Activated CD4-positive, alpha-beta T cell treated with anti-CD3 and anti-CD28 coated beads, Interleukin-2, amount 10 ng/mL, durations not matched to agents 24 days and 14 days (primary cell): ENCODE measurements at places on chromosomes 3 and 15. TPM values are rescaled to one million over a fixed set of nuclear protein-coding genes. Genes with fewer than 3 reads are reported as not detected.

DNA sequence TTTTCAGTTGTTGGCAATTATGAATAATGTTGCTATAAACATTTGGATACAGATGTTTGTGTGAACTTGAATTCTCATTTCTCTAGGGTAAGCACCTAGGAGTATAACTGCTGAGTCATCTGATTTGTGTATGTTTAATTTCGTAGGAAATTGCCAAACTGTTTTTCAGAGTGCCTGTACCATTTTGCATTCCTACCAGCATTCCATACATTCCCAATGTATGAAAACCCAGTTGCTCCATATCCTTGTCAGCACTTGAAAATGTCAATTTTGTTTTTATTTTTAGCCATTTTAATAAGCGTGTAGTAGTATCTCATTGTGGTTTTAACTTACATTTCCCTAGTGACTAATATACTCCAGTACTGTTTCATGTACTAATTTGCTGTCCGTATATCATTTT is 98.5 kb upstream of the TSC22D2 start:
- no peak for DNase-seq

CHRM5 gene
- not detected in 2 replicates for total RNA-seq

PLA2G4E gene
- not detected in 2 replicates for total RNA-seq

PPP4R2 gene
- total RNA-seq: 105 and 107 TPM in 2 replicates

PRC1 gene
- total RNA-seq: 85.0 and 86.2 TPM in 2 replicates

- no peak for DNase-seq
These were observed 263.9 kb upstream of the TGFBR2 start for GRCh38 chr3:30342318-30343060.

GRCh38 chr3:117898722-117899522 is 1135.7 kb downstream of the IGSF11 start:
- DNase-seq: no peak
